Neuronal stem cell (in vitro differentiated cells): ENCODE measurements at places on chromosomes 12 and 14.

- DNase-seq: no peak
Measured at GRCh38 chr12:111084158-111084557, 163.8 kb upstream of the MYL2 start.

GRCh38 chr14:77542421-77543239, 44.0 kb upstream of the ISM2 start:
- no peak for DNase-seq

DNA sequence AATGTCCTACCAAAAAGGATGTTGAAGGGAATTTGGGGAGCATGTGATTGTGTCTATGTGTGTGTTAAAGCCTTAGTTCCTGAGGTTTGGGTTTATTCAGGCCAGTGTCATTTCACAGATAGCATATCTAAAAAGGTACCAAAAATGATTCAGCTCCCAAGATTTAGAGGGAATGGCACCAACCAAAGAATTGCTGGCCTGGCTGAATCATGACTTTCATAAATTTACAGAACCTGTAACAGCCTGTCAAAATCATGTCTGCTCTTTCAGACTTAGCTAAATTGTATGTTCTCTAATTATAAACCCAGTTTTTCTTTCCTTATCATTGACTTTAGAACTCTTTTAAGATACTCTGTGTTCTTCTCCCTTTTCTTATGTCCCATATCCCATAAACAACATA, 231.5 kb downstream of the NUBPL start:
- DNase-seq: no peak

GRCh38 chr12:89695100-89695499, 13.5 kb downstream of the ATP2B1 start:
- no peak for DNase-seq

DNA sequence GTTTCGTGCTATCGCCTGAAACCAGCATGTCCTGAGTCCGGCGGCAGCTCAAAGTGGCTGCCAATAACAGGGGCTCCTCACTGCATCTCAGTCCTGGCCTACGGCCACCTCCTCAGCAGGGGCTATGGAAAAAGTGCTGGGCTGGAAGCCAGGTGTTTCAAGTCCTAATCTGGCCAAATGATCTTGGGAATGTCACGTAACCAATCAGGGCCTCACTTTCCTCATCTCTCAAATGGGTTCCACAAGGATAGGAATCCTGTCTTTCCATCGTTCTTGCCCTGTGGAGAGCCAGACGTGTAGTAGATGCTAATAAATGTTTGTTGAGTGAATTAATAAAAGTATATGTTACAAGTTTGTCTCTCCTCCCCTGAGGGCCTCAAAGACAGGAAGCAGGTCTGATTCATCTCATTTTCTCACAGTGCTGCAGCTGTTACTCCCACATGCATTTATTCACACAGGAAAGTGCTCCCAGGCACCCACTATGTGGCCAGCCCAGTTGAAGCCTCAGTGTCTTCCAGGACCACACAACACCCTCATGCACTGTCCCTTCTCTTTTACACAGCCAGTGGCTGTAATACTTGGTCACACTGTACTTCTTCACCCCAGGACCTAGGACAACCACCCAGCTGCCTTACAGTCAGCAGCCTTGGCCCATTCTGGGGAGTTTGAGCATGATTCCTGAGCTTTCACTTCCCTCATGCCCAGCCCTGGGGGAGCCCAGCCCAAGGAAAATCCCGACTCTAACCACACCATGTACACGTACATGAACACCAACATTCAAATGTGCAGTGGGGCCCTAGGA, 5.0 kb downstream of the CMKLR1 start:
- no peak for DNase-seq

DNA sequence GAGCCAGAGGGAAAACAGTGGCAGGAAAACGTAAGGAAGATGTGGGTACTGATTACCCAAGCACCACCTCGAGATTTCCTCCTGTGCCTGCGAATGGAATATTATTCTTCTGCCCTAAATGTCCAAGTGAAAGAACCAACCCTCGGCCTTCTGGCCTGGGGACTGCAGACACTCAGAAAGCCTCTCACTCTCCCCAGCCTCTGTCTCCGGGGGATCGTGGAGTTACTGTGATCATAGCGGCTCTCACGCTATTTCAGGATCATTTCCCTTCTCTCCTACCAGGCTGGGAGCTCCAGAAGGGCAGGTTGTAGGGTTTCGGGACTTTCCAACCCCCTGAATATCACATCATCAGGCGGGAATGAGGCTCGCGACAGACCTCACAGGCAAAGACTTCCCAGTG, 68.9 kb downstream of the KDM2B start:
- no peak for DNase-seq

- DNase-seq: no peak
Measured at GRCh38 chr12:11162502-11162901, 8.5 kb upstream of the SMIM10L1 start.

GRCh38 chr12:80778005-80778541, 61.4 kb downstream of the MYF5 start:
- DNase-seq: no peak

DNA sequence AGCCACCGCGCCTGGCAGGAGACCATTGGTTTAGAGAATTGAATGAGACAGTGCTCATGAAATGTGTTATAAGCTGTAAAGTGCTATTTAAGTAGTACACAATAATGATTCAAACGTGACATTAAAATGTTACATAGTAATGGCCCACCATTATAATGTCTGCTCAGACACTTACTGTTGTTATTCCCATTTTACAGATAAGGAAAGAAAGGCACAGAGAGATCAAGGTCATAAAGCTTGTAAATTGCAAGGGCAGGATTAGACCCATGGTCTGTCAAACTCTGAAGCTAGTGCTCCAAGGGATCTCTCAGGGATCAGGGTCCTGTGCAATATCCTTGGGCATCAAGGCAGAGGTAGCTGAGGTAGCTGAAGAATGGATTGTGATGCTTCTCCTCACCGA, 6.2 kb downstream of the ACSM4 start:
- no peak for DNase-seq

GRCh38 chr14:95876761-95877538, at the start of gene TUNAR:
Gene TUNAR, plus strand, starts transcription at chr14:95876832.
- DNase-seq: peak; percentile 32

DNA sequence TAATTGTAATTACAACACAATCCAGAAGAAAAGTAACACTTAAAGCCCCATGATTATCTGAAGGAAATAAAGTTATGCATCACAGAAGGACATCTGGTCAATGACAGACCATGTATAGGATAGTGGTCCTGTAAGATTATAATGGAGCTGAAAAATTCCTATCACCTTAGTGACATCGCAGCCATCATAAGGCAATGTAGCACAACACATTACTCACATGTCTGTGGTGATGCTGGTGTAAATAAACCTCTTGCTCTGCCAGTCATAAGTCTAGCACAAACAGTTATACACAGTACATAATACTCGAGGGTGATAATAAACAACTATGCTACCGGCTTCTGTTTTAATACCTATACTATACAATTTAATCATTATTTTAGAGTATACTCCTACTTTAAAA, 11.2 kb downstream of the ATG2B start:
- DNase-seq: no peak

- no peak for DNase-seq
Measured at GRCh38 chr12:5124401-5124800, 80.7 kb downstream of the KCNA5 start.

DNA sequence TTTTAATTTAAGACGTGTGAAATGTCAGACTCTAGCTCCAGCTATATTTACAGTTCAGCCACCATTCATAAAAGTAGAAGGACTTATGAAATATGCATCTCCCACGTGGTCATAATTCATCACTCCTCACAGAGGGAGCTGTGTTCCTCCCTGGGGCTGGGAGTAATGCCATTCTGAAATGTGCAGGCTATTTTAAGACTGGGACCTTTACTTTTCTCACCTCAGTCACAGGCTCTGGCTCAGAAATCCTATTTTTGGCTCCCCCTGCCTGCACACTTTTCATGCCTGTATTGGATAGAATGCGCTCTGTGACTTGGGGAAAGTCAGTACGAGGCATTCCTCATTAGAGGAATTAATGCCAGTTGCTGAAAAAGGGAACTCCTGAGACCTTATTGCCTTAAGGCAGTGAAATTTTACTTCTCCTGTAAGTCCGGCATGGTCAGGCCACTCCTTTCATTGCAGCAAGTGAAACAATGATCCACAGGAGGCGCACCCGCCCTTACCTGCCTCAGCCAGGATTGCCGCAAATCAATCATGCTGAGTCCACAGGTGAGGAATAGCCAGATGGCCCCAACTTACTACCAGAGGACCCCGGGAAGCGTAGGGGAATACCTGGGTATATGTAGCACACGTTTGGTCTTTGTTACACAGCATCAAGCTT, 1133.2 kb upstream of the TMEM132C start:
- DNase-seq: no peak

DNA sequence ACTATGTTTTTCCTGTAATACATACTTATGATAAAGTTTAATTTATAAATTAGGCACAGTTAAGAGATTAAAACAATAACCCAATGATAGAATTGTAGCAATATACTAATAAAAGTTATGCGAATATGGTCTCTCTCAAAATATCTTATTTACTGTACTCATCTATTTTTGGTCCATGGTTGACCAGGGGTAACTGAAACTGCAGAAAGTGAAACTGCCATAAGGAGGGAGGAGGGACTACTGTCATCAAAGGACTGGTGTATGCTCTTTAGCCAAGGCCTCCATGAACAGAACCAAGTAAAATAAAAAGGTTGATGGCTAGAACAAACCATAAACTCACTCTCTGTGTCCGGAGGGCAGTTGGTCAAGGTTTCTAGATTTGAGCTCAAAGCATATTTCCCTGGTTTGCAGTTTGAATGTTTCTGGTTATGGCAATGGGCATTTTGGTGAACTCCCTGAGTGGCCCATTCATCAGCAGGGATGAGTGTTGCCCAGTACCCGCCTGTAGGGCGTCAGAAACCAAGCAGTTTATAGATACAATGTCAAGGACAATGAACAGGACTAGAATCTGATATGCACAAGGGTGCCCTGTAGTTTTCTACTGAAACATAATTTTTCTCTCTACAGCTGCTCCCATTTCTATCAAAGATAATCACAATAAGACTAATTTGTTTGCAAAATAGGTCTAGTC, 19.8 kb downstream of the LEMD3 start:
- DNase-seq: no peak

- no peak for DNase-seq
Measured at GRCh38 chr14:81219759-81220579, 790 bp downstream of the GTF2A1 start.

GRCh38 chr12:109345428-109345827, 2.3 kb upstream of the MYO1H start:
- DNase-seq: no peak

- no peak for DNase-seq
Measured at GRCh38 chr12:32497864-32498263, 98.5 kb downstream of the FGD4 start.

- DNase-seq: peak; percentile 30
Measured at GRCh38 chr14:26276757-26277156, 321.1 kb downstream of the NOVA1 start.
